T-helper 2 cell treated with Interferon-gamma antibody and Interleukin-4, amounts not matched to agents 100 ng/mL and 5 ng/mL, for 36 hours (primary cell): ENCODE measurements at places on chromosomes 1 and 21. TPM values are rescaled to one million over a fixed set of nuclear protein-coding genes. Genes with fewer than 3 reads are reported as not detected.

The E2F2 gene
- total RNA-seq: 85.6 and 87.7 TPM in 2 replicates

The TNFRSF14 gene
- total RNA-seq: 157 and 158 TPM in 2 replicates

The C1orf146 gene
- total RNA-seq: not detected in 2 replicates

The SPRR4 gene
- total RNA-seq: not detected in 2 replicates

The ZFP69B gene
- 2.8 and 3.5 TPM in 2 replicates for total RNA-seq
